ENCODE measurements at places on chromosomes 7 and 10. TPM values are rescaled to one million over a fixed set of nuclear protein-coding genes. Genes with fewer than 3 reads are reported as not detected.

Gene AASS
- 6.5 TPM for total RNA-seq

Gene FAM25A
- total RNA-seq: 11.4 TPM

DNA sequence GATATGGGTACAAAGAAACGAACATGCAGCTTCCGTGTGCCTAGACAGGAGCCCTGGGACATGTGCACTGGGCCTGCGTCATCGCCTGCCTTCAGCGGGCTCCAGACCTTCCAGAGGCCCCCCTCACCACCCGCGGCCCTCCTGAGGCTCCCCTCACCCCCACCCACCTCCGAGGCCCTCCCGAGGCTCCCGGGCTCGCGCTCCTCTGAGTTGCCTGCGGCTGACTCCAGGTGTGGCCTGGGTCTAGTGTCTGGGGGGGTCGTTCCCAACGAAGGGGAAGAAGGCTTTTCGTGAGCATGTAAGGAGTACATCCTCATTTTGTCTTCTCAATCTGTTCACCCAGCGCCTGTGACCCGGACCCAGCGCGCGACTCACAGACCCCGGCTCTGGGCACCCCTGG lies 177.3 kb upstream of the ZNF32 start:
- no peak for DNase-seq

- DNase-seq: no peak
Observed at GRCh38 chr10:33594475-33594874, 260.0 kb upstream of the NRP1 start.

DNA sequence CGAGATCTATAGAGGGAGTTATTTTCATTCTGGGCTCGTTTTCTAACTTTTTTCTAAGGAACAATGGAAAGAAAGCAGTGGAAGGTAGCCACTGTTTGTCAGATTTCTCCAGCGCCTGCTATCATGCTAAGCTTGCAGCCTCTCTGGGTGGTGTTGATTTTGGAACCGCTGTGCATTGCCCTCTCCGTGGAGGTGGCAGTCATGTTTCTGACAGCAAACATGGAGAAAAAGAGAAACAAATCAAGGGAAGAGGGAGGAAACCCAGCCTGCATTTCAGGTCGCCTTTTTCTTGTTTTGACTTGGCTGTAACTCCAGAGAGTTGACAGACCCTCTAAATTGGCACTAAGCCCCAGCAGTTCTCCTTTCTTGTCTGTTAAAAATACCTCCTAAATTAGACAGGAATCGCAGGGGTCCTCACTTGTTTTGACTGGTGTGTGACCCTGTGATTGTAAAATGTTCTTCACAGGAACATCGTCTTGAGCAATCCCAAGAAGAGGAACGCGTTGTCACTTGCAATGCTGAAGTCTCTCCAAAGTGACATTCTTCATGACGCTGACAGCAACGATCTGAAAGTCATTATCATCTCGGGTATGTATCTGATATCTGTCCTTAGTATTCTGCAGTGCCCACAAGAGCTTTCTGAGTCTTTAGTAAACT lies 4.8 kb downstream of the ECHDC3 start:
- DNase-seq: no peak

DNA sequence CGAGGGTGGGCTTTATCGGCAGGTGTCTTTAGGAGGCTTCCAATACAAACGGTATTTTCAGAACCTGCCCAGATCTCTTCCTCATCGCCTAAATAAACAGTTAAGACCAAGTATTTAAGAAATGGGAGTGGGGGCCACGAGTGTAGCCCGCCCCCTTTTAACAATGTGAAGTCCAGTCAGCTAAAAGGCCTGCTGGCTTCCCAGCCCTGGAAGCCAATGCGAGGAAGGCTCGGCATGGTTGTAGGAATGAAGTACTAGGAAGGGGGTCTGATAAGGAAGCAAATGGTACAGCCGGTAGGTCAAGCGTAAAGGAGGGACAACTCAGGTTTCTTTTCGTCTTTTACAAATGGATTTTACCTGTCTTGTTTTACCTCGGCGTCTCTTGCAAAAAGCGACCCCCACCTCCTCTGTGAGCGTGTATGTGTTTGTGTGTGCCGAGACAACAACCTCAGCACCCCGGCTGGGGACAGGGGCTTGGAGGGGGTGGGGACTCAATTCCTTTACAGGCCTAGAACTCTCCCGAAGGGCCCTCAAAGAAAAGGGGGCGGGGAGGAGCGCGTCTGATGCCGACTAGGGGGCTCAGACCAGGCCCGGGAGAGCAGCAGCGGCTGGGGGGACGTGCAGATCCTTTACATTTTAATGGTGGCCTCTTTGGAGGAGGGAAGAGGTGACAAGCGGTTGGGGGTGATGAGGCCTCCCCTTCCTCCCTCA lies 147.6 kb downstream of the GPR85 start:
- no peak for DNase-seq

- no peak for DNase-seq
Observed at GRCh38 chr10:117228210-117228609, 12.7 kb upstream of the SLC18A2 start.
